IPS-NIHi11 (cell line): ENCODE measurements at places on chromosomes 6 and 20.

DNA sequence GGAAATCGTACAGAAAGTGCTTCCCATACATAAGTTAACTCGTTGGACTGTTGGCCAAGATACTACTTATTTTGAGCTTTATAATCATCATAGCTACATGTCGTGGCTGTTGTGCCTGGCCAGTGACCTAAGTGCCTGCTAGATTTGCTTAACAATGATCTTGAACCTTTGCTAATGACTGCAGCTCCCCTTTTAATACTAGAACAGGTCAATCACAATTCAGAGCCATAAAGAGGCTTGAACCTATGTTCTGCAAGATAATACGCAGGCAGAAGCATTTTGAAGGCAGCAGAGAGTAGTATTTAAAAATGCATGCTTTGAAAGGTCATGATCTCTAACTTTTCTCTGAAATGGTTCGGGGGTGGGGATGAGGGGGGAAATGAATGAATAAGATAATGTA lies 2.5 kb downstream of the MRS2 start:
- no peak for DNase-seq

- no peak for DNase-seq
Observed at GRCh38 chr6:155187106-155187505, 76.7 kb upstream of the CLDN20 start.

DNA sequence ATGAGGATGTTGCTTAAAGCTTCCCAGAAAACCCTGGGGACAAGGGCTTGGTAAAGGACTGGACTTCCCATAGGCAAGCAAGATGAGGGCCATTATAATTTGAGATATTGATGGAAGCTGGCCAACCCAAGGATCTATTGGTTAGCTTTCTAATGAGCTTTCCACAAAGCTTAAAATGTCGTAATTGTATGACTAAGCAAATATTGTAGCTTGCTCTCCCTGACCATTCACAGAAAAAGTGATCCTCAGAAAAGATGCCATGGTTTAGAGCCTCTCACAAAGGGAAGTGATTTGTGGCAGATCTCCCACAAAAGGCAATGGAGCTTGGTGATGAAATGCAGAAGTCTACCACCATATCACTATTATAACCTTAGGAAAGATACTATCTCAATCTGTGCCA lies 13.6 kb downstream of the IL17F start:
- no peak for DNase-seq

DNA sequence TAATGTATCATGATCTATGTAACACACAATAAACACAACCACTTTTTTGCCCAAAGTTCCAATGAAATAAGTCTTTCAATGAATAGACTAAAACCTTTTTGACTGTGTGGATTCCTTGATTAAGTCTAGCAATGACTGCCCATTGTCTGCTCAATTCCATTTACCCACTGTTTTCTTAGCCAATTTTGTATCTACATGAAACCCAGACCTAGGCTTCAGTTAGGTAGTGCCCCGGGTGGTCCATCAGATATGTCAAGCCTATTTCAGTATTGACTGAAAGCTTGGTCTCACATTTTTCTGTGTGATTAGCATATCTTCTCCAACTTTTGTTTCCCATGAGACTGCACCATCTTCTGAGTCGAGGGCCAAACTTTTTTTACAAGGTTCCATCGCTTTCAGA lies 615.0 kb downstream of the C6orf118 start:
- DNase-seq = no peak

GRCh38 chr6:132357120-132357519 lies 44.2 kb downstream of the MOXD1 start:
- DNase-seq = no peak

- no peak for DNase-seq
Observed at GRCh38 chr6:156306531-156306930, 470.6 kb upstream of the ARID1B start.

DNA sequence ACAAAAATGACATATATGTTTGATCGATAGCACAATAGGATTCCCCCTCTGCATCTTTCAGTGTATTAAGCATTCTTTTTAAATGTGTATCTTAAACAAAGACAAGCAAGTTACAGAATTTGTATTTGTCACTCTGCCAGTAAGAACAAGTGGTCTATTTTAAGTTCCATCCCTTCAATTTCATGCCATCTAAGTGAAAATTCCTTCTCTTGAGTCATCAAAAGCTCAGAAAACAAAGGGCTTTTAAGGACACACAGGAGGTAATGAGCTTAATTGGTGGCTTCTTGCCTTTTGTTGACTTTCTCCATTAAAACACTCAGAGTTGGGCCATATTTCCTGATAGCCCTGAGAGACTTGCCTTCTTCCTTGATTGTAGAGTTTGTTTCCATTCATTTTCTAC lies 547.8 kb downstream of the TENT5A start:
- DNase-seq = no peak

DNA sequence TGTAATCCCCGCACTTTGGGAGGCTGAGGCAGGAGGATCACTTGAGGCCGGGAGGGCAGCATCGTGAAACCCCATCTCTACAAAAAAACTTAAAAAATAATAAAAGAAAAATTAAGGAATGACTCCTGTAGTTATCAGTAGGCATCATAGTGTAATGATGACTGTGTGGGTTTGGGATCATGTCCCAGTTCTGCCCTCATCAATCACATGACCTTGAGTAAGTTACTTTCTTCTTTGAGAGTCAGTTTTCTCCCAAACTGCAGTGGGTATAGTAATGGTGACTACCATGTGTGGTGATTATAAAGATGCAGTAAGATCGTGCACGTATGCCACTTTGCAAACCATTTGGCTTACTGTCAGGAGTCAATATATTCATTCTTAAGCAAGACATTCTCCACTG lies 89.2 kb downstream of the TXNDC5 start:
- no peak for DNase-seq

DNA sequence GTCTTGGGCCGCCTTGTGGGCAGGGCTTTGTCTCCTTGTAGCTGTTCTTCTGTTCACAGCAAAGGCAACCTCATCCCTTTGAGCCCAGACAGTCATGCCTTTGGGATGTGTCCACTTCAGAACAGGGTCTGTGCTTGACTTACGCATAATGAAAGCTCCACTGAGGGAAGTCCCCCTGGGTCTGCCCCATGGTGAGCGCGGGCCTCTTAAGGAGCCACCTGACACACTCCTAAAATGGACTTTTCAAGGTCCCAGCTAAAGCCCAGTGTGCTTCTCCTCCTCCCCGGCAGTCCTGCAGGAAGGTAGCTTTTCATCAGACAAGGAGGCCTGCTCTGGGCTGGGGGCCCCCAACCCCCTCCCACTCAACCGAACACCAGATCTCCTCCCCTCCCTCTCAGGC lies 24.9 kb upstream of the PMEPA1 start:
- no peak for DNase-seq

DNA sequence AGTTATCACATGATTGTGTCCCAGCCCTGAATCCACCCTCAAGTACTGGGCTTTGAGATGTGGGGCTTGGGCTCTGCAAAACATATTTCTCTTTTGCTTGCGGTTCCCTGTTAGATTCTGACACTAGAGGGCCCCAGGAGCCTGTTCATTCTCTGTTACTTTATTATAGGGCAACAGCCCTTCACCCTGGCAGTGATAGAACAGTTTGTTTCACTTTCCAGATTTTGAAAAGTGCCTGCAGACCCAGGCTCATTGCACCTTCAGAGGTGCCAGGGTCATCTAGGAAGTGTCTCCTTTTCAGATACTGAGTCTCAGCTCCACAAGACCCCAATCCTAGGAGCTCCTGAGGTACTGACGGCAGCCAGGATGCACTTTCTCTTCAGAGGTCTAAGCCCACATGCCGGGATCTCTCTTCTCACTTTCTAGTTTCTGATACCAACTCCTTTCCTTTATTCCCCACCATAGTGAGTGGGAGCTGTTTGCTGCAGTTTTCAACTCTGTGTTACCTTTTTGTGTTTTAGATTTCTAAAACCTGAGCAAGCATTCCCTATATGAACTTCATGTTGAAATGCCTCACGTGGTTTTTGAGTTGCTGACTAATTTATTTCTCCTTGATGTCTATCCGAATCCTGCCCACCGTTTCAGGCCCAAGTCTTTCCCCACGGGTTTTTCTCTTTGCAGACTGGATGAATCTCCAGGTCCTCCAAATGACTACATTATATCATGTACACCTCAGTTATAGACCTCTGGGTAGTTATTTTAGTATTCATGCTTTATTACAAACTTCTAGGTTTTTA lies 10.9 kb downstream of the ABT1 start:
- DNase-seq = peak; percentile 55

DNA sequence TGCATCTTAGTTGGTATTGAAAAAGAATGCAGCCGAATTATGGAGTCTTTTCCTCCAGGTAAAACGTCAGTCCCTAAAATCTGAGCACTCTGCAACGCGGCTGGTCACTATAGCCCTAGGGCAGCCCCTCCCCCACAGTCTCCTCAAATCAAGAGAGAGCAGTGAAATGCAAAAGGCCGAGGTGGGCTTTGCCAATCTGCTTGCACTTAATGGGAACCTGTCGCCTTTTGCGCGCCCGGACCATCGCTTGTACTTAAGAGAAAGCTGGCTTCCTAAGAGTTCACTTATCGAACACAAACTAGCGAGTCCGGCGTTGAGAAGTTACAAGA lies 447 bp downstream of the MCM3 start:
- DNase-seq = peak; percentile 70

GRCh38 chr6:152160346-152160745 lies 352.9 kb downstream of the ESR1 start:
- no peak for DNase-seq

- no peak for DNase-seq
Observed at GRCh38 chr20:8627340-8628004, 441.4 kb upstream of the PLCB4 start.

DNA sequence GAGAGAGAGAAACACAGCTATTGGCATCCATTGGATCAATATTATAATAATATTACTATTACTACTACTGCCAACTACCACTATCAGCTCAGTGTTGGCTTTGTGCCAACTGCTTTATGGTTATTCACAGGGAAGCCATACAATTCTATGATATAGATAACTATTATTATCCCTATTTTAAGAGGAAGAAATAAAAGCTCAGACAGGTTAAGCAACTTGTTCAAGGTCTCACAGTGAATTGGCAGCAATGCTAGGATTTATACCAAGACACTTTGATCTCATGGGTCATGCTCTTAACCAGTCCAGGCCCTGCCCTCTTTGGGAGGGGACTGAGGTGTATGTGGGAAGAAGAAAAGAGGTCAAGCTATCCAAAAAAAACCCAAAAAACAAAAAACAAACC lies 82.0 kb upstream of the TRAF3IP2 start:
- no peak for DNase-seq

GRCh38 chr6:90003941-90004340 lies 109.7 kb downstream of the GJA10 start:
- DNase-seq = no peak
